ENCODE measurements at places on chromosomes 2 and 18.

DNA sequence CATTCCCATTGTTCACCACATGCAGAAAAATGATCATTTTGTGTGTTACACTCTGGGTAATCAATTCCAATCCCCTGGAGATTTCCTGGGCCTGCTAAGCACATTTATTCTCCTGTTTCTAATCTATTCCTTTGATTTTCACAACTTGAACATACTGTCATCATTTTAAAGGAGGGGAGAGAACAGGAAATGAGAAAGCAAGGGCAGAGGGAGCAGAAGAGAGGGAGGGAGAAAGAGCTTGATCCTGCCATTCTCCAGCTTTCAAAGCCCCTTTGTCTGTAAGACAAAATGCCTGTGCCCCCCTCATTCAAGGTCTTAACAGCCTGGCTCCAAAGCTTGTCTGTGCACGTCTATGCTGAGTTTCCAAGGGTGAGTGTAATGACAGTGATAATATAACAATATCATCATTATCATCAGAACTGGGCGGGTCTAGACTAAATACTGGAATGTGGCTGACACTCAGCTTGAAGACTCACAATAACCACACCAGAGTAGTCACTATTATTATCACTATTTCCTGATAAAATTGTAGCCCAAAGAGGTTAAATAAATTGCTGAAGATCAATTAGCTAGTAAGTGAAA lies 164.4 kb upstream of the KLHL29 start:
- DNase-seq: no peak

DNA sequence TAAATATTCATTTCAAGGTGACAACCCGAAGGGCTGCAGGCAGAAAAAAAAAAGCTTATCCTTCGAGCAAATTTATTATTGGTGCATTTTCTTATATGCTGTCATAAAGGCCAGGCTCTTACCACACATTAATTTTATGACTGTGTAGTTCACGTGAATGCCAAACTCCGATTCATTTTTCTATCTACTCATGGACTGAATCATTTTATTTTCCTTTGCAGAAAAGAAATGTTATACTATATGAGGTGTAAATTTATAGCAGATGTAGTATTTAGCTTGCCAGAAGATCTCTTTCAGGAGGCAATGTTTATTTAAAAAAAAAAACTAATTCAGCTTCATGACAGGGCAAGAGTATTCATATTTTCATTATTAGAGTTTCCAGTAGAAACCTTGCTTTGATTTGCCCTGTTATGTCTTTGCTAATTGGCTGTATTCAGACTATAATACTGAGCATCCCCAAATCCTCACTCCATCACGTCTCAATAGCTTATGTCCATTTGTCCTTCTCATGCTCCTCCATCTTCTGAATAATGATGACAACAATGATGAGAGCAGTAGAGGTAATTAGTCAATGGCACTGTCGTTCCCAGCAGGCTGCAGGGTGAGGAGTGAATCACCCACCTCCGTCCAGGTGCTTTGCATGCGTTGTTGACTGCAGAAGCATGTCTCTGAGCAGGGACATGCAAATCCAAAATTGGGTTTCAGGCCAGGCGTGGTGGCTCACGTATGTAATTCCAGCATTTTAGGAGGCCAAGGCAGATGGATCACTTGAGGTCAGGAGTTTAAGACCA lies 101.1 kb upstream of the RAB12 start:
- DNase-seq: no peak

GRCh38 chr18:10274301-10274700 lies 180.1 kb upstream of the APCDD1 start:
- no peak for DNase-seq

- no peak for DNase-seq
Observed at GRCh38 chr2:239312081-239312511, 88.7 kb downstream of the HDAC4 start.

DNA sequence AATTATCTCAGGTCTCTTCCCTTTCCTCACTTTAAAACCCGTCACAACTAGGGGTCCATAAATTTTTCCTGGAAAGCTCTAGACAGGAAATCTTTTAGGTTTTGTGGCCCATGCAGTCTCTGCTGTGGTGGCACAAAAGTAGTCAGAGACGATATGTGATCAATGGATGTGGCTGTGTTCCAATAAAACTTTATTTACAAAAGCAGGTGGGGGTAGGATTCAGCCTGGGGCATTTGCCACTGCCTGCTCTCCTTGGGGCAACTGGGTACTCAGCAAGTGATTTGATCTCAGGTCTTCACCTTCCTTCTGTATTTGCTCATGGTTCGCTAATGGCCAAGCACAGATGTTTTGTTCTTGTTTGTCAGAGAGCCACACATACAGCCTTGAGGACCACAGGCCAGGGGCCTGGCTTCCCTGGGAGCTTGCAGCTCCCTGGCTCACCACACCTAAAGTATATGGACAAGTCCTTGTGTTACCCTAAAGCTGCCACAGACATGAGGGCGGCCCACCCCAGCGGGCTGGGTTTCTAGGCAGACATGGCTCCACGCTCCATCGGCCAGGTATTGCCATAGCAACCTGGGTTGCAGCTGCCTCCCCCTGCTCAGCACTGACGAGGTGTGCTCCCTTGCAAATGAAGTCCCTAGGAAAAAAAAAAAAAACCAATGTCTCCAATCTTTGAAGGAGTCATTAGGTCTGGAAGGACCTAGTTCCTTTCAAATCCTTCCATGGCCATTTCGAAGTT lies 89.7 kb upstream of the YWHAQ start:
- no peak for DNase-seq

DNA sequence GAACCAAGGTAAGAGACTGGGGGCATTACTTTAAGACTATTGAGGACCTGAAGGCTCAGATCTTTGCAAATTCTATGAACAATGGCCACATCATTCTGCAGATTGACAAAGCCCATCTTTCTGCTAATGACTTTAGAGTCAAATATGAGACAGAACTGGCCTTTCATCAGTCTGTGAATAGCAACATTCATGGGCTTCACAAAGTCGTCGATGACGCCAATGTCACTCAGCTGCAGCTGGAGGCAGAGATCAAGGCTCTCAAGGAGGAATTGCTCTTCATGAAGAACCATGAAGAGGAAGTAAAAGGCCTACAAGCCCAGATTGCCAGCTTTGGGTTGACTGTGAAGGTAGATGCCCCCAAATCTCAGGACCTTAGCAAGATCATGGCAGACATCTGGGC lies 43.8 kb upstream of the SLC4A10 start:
- peak; percentile 3 for DNase-seq

DNA sequence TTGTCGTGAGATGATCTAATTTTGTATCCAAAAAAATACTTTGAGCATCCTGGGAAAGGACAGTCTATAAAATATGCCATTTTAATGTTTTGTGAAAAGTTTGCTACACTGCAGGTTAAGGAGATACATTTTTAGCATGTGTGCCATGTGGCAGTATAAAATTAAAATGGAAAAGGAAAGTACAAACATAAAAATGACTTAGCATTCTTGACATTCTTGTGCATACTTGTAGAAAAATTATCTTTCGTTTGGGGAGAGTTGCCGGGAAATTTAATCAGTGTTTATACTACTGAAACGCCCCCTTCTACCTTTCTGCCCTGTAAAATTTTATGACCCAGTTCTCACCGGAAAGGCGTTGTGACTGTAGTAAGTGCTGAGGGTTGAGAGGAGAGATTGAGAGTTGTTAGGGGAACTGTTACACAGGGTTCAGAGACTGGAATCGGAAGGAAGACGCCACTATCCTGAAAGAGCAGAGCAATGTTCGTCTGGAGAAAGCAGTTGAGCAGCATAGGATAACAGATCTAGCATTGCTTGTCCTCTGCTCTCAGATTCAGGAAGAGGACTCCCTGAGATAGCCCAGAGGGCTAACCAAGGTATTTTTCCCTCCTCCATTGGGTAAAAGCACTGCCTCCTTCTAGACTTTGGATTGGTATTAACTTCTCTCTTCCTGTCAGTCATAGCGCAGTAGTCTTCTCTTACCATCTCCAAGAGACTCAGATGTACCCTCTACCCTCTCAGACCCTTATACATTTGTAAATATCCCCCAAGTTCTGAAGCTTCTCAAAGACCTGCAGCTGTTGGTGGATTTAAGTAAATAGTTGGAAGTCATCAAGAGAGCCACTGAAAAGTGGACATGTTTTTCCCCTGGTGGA lies 2.7 kb downstream of the CDH20 start:
- no peak for DNase-seq

DNA sequence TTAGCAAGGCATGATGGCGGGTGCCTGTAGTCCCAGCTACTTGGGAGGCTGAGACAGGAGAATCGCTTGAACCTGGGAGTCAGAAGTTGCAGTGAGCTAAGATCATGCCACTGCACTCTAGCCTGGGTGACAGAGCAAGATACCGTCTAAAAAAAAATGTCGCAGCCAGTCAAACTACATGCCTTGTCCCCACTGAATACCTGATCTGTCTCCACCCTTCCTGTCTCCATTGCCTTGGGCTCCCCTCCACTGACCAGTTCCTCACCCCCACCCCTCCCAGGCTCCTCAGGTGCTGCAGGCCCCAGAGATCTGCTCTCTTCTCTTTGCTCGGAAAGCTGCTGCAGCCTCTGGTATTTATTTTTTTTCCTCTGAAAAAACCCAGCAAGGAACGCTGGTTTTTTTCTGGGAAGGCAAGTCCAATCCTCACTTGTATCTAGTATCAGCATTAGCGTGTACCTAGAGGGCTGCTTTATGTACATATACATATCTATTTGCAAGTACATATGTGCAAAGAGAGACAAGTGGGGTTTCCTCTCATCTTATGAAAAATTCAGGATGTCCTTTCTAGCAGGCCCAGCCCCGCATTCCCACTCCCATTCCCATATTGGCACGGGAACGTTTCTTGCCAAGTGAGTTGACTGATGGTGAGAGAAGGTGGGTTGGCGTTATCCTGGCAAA lies 4.4 kb downstream of the PSD4 start:
- no peak for DNase-seq

GRCh38 chr18:49880661-49881060 lies 67.3 kb upstream of the ACAA2 start:
- no peak for DNase-seq

- no peak for DNase-seq
Observed at GRCh38 chr2:126571403-126571802, 84.6 kb upstream of the GYPC start.

Data from amygdala (tissue), 56 donors.